Smooth muscle cell of trachea (primary cell): ENCODE measurements at places on chromosomes 7 and 10. TPM values are rescaled to one million over a fixed set of nuclear protein-coding genes. Genes with fewer than 3 reads are reported as not detected.

The TMEM196 gene
- total RNA-seq = not detected in 2 replicates

The ST8SIA6 gene
- 0.17 TPM in 1 of 2 replicates, not detected in the other for total RNA-seq

The TEX36 gene
- 0.44 TPM in 1 of 2 replicates, not detected in the other for total RNA-seq

The MYH16 gene
- total RNA-seq = not detected in 2 replicates

The SCIN gene
- under 0.01 TPM in 2 replicates for total RNA-seq
